ENCODE measurements at places on chromosomes 11 and 22.

GRCh38 chr22:49206281-49206680, 621.4 kb downstream of the BRD1 start:
- DNase-seq, result no peak

DNA sequence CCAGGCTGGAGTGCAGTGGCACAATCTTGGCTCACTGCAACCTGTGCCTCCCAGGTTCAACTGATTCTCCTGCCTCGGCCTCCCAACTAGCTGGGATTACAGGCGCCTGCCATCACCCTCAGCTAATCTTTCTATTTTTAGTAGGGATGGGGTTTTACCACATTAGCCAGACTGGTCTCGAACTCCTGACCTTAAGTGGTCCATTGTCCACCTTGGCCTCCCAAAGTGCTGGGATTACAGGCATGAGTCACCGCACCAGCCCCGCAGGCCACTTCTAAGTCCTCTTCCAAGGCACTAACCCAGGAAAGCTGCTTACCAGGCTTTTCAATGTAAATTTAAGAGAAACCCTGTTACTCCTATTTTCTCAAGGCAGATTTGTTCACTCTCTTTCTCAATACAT, 50.4 kb downstream of the DENND5A start:
- DNase-seq, result no peak

DNA sequence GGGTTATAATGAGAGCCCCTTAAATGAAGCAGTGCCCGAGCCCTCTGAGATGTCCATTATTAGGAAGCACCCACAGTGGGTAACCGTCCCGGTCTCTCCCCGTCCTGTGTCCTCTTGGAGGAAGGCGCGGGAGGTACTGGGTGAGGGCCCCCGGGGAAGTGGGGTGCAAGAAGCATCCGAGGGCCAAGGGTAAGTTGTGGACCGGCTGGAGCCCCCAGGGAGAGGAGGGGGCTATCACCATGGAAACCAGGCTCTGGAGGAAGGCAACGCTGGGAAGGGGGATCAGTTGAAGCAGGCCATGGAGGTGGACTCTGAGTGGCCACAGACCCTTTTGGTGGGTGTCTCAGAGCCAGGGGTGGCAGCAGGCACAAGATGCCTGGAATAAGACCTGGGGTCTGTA, 173.6 kb downstream of the ST3GAL4 start:
- DNase-seq, result no peak

DNA sequence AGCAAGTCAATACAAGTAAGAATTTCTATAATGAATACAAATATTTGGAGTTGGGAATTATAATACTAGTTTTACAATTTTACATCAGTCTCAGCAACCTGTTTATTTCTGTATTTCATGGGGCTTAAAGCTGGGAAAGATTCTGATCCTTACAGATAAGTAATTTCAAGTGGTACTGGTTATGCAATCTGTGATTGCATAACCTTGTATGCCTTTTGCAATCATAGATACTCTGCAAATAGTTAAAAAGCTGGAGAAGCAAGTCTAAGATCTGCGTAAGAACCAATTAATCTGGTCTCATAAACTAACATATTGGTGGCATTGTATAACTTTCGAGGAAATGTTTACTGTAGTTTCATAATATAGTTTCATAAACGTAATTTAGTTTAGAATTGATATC, 198.3 kb upstream of the PGR start:
- no peak for DNase-seq

DNA sequence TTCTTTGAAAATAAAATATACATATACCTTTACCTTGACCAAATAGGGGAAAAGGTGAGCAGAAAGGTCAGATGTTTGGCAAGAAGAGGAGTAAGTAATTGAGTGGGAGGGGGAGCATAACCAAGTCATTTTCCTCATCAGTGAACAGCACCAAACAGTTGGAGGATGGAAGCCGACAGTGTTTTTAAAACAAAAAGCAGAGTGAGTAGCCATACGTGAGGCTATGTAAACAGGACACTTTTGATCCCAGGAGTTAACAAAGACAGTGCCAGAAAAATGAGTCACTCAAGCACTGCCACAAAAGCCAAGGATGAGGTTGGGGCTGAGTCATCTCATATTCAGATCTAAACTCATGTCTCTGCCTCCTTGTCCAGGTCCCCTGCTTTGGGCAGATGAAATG, 734.7 kb downstream of the KCNA4 start:
- DNase-seq, result no peak
